Stimulated activated CD4-positive, alpha-beta T cell treated with anti-CD3 and anti-CD28 coated beads, TNF-alpha, amount 100 ng/mL, for 48 hours (primary cell): ENCODE measurements at places on chromosomes 3 and 15.
A peak's percentile ranks its signal among the peaks of the same experiment; 100 is the strongest.

DNA sequence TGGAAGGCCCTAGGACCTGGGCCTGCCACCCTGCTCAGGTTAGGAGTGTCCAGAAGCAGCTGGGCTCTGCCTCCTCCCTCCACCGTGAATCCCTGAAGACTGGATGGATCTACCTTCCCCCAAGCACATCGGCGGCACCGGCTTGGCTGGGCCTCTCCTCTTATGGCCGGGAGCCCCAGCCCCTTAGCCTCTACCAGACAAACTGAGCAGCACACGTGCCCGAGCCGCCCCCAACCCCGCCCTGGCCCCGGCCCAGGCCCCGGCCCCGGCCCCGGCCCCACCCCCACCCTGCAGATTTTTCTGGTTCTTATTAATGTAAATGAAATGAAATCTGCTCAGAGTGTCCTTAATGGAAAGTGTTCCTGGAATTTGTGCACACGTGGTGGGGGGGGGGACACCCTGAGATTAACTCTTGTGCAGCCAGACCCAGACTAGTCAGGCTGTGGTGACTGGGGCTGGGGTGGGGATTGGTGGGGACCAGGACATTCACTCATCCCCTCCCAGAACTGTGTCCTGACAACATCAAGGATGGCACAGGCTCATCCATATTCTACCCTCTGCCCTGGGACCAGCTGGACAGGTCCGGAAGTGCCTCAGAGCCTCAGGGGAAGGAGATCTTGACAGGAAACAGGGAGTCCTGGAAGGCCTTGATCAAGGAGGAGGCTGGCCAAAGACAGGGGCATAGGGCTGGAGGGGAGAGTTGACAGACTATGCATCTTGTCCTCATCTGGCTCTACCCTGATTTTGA is 30.9 kb upstream of the SEMA3F start:
- DNase-seq = no peak

- no peak for DNase-seq
These were observed 147.3 kb upstream of the TLE3 start for GRCh38 chr15:70244978-70245542.

- DNase-seq = no peak
These were observed 68.9 kb downstream of the WWTR1 start for GRCh38 chr3:149588909-149589308.

GRCh38 chr3:114538211-114538610 is 244.4 kb downstream of the TIGIT start:
- no peak for DNase-seq

DNA sequence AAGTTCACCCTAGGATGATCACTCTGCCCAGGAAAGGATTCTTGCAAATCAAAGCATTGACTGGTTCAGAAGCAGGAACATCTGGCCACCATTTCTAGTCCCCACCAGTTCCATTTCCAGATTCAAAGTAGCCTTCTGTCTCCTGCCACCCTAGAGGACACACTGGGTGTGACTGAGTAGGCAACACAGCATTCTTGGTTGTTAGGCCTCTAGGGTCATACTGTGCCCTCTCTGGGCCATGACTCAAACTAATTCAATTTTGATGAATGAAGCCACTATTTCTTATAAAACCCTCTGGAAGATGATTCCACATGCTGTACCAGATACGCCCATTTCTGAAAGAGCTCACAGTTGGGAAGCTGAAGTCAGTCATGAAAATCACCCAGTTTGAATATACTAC is 69.7 kb downstream of the WDR76 start:
- no peak for DNase-seq

DNA sequence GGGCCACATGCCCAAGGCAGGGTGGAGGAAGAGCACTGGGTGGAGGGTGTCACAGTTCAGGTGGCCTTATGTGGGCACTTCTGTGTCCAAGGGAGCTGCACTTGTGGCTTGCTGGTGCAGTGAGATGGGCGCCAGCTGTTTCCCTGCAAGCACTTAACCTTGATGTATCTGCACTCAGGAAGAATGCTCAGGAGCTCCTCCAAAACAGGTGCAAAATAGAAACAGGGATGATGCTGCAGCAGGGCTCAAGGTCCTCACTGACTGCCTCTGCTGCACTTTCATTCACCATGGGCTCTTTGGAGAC is 151.3 kb downstream of the CADPS start:
- no peak for DNase-seq

DNA sequence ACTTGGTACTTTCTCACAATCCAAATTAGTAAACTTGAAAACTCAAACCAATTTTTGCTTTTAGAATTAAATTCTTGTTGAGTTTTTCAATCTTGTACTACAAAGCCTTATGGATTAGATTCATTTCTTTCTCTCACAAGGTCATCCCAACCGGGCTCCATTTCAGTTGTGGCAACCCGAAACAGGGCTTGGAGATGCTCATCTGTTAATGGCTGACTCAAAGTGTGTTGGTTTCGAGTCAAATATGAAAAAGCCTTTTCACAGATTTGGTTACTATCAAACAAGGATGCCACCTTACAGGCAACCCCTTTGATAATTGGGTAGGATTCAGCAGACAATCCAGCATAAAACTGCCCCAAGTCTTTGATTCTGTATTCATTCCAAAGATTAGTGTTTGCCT is 1.8 kb downstream of the EPM2AIP1 start:
- peak; percentile 8 for DNase-seq
